ENCODE measurements at places on chromosomes 5 and 9.
A peak's percentile ranks its signal among the peaks of the same experiment; 100 is the strongest.

DNA sequence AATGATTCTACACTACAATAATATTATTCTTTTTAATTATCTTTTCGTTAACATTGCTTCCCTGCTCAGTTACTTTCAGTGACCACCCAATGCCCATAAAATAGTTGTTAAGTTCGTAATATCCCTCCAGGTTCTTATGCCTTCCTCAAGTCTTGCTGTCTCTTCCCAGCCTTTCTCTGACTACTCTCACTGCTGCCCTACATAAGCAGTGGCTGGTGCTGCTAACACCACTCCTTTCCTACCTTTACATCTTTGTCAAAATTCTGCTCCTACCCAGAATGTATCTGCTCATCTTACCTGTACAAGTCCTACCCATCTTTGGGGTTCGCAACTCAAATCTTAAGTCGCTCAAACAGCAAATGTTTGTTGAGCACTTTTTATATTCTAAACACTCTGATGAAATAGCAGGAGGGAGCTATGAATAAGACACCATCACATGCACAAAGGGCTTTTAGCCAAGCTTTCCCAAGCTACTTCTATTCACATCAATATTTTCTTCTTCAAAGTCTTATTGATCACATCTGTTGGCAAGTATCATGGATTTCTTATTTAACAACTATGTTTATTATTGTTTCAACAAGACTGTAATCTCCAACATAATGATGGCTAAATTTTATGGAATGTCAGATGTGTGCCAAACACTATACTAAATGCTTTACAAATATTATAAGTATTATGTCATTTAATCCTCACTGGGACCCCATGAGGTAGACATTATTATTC is 29.5 kb downstream of the SLC25A46 start:
- no peak for DNase-seq

GRCh38 chr9:112884101-112884500 is 6.6 kb downstream of the SLC46A2 start:
- no peak for DNase-seq

- no peak for DNase-seq
Measured at GRCh38 chr9:91296354-91296753, 65.4 kb downstream of the AUH start.

DNA sequence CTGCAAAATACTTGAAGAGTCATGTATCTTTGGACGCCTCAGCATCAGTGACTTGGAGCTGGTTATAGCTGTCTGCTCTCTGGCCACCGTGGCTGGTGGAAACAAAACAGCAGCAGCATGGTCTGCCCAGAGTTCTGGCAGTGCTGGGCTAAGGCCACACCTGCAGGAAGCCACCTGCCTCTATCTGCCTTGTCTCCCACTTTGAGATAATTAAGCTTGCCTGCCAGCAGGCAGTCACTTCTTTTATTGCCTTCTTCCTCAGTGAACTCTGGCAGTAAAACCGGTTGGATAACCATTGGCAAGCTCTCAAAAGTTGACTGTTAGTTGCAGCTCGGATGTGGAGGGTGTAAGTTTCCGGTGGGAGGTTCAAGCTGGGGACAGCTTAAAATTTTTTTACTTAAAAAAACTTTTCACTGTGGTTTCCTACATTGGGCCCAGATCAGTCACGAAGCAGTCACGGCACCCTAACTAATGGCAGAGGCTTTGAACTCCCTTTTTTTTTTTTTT is 4.9 kb downstream of the SMIM3 start:
- peak; percentile 88 for DNase-seq

GRCh38 chr5:153079396-153079795 is 411.1 kb upstream of the GRIA1 start:
- no peak for DNase-seq

DNA sequence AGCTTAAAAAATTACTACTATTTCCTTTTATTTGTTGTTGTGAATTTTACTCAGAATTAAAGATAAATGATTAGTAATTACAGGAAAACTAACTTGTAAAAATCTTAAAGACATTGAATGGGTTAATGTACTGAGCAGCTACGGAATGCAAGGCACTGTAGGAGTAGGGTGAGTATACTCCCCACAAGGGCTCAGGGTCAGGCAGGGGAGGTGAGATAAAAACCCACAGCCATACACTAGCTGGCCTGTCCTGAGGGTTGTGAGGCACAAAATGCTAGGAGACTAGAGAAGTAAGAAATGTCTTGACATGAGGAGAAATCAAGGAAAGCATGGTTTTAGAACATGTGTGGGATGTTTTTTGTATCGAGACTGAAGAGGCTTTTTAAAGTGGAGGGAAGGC is 13.4 kb downstream of the ZBED3 start:
- no peak for DNase-seq

GRCh38 chr5:116730706-116731105 is 156.1 kb upstream of the SEMA6A start:
- DNase-seq = no peak

DNA sequence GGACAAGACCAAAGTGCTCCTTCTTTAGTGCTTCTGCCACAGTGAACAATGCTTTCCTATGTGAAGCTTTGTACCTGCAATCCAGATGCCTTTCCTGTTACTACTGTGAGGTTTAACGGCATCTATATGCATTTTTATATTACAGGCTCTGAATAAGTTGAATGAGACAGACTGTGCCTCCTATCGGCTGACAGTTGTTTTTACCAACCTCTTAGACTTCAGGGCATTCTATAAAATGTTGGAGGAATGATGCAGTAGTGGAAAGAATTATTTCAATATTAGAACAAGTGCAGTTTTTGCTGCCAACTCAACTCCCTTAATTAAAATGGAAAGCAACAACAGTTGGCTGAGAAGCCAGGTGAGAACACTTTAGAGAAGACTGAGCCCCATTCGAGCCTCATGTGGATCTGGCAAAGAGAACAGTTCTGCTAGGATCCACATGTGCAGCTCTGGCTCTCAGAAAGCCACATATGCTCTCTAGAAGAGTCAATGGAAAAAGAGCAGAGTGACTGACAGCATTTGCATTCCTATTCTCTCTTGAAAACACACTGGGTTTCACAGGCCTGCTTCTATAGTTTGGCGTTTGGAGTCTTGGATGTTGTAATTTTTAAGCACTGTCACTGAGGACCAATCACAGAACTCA is 147.5 kb downstream of the LURAP1L start:
- DNase-seq = no peak

GRCh38 chr9:106277966-106278365 is 583.6 kb downstream of the TMEM38B start:
- DNase-seq = no peak

- DNase-seq = no peak
Measured at GRCh38 chr5:51053361-51053760, 329.9 kb upstream of the ISL1 start.

DNA sequence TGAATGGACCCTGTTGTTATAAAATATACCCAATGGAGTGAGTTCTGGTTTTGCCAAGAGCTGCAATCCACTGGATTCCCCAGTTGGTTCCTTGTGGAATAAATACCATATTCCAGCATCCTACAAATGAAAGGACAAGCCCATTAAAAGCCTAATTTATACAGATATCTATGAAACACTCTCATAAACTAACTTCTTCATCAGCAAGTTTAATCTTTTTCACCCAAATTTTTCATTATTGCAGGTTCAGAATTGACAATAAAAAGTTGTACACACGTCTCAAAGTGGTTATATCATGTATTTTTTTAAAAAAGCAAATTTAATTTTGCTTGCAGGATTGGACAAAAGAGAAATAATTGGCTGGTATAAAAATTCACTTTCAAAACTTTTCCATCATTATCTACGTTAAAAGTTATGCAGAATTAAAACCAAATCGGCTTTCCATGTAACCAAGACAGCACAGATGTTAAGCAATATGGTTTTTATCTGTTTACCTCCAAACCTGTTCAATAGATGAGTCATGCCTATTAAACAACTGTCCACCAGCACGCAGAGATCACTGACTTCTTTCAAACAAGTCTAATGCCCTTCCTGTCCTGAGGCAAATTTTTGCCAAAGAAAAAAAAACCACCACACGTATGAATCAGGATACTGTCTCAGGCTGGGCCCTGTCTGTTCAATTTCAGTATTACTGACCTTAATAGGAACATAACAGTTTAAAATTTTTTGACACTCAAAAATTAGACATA is 42.5 kb downstream of the CEMIP2 start:
- peak; percentile 7 for DNase-seq

- DNase-seq = no peak
Measured at GRCh38 chr9:92276331-92277032, 17.0 kb downstream of the IARS1 start.

DNA sequence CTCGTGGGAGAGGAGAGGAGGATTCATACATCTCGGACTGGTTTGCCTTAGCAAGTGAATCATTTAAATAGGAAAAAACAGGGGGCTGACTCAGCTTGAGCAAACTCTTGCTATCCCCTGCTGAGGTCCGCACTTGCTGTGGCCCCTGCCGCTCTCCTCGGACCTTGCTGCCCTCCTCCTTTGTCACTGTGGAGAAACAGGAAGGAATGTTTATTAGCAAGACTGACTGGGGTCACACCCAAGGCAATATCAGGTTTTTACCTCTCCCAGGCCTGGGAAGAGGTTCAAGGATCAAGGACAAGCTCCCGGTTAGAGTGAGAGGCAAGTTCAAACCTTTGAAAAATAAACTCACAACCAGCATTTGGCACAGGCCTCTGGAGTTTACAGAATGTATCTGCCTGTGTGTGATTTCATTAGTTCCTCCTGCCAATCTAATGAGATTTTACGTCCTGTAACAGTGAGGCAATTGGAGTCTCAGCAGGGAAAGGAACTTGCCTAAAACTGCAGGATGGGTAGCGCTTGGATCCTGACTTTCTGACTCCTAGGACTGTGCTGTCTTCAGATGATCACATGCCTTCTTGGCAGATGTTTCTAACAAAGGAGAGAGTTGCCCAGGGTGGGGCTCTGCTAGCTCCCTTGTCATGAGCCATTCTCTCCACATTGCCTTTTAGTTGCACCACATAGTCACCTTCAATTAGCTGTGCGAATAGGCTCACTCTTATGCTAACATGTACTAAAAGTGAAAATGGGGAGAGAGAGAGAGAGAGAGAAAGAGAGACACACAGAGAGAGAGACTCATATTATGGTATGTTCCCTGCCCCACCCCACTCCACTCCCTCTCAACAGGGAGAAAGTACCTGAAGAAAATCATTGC is 108.6 kb upstream of the CDKN2B start:
- DNase-seq = no peak

- DNase-seq = no peak
Measured at GRCh38 chr9:16331031-16331430, 539.4 kb downstream of the BNC2 start.

- no peak for DNase-seq
Measured at GRCh38 chr5:179415291-179416060, 70.2 kb upstream of the ADAMTS2 start.

GRCh38 chr5:123545506-123545905 is 33.5 kb downstream of the CSNK1G3 start:
- DNase-seq = peak; percentile 30

DNA sequence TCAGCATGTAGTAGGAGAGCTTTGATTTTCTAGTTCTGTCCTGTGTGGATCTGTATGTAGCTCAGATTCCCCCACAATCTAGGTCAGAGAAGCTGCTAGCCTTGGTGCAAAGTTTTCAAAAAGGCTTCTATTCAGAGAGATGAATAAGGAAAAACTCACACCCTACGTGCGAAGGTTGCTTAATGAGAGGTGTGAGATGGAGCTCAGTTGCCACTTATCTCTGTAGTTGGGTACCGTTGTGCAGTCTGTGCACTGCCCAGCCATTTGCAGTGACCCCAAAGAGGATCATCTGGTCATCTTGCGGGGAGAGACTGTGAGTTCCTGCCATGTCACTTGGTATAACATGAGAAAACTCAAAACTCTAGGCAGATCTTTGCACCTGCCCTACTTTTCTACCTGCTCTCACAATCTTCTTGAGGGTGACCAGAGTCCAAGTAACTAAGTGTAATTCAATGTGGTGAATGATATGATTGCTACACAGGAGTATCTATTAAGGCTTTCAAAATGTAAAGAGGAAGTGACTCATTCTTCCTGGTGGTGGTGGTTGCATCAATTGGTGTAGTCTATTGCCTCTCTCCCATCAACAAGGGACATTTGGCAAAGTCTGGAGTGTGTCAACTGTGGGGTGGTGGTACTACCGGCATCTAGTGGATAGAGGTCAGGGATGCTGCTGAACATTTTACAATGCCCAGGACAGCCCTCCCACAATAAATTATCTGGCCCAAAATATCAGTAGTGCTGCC is 65.2 kb downstream of the TMC1 start:
- DNase-seq = no peak

- DNase-seq = peak; percentile 89
Measured at GRCh38 chr5:148457183-148457620, 73.4 kb downstream of the FBXO38 start.

DNA sequence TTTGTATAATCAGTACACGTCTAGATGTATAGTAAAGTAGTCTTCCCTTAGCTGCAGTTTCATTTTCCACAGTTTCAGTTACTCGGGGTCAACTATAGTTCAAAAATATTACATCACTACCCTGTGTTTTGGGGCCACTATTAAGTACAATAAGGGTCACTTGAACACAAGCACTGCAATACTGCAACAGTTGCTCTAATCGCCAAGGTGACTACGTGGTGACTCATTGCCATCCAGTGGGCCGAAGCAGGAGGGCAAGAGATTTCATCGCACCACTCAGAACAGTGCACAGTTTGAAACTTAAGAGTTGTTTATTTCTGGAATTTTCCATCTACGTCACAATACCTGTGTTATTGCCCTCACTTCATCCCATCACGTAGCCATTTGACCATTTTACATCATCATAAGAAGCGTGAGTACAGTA is at the start of gene ARL14EPL:
ARL14EPL (plus strand) TSS at position 379 of the 424 bp plus-strand sequence. CDS start 18,994 bp downstream, outside the sequence.
- no peak for DNase-seq

DNA sequence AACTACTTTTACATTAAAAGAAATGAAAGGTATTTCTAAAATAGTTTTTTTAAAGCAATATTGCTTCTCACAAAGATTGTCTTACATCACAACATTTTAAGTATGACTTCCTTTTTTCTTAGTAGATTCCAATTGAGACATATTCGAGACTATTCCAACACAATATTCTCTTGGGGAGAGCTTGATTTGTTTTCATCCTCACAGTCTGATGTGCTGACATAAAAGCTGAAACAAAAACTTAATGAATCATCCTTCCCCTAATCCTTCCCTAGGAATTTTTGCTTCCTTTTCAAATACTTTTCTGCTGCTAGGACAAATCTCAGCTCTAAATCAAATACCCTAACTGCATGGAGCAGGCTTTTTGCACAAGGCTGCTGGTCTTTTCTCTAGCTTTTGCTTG is 245.8 kb upstream of the MAP3K1 start:
- no peak for DNase-seq

GRCh38 chr9:84829471-84829870 is 159.9 kb downstream of the NTRK2 start:
- DNase-seq = no peak

GRCh38 chr5:131005963-131006684 is 158.9 kb downstream of the HINT1 start:
- DNase-seq = no peak

GRCh38 chr9:124448019-124448418 is 2.2 kb upstream of the ADGRD2 start:
- no peak for DNase-seq

GRCh38 chr5:21931116-21931515 is 922.0 kb downstream of the CDH12 start:
- peak; percentile 29 for DNase-seq

GRCh38 chr9:72749276-72749675 is 203.6 kb downstream of the ALDH1A1 start:
- DNase-seq = no peak

- no peak for DNase-seq
Measured at GRCh38 chr9:137762414-137763061, 115.0 kb upstream of the CACNA1B start.

All from NCI-H2081 (cell line).